ENCODE measurements at places on chromosomes 12 and 14.

- no peak for DNase-seq
Observed at GRCh38 chr14:57657487-57657886, 163.8 kb upstream of the CCDC198 start.

DNA sequence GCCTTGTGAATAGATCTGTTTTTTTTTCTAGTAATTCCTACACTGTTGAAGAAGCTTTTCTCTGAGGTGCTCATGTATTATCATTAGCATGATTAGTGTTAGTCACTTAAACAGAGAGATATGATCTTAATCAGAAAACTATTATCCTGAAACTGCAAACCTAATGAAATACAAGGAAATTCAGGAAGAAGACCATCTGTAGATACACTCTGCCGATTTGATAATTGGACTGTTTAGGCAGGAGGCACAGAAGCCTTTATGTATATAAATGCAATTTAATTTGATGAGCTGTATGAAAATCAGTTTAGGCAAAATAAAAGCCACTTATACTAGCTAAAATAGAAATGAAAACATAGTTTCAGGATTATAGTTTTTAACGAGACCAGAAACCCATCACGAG lies 23.3 kb downstream of the PDZRN4 start:
- no peak for DNase-seq

DNA sequence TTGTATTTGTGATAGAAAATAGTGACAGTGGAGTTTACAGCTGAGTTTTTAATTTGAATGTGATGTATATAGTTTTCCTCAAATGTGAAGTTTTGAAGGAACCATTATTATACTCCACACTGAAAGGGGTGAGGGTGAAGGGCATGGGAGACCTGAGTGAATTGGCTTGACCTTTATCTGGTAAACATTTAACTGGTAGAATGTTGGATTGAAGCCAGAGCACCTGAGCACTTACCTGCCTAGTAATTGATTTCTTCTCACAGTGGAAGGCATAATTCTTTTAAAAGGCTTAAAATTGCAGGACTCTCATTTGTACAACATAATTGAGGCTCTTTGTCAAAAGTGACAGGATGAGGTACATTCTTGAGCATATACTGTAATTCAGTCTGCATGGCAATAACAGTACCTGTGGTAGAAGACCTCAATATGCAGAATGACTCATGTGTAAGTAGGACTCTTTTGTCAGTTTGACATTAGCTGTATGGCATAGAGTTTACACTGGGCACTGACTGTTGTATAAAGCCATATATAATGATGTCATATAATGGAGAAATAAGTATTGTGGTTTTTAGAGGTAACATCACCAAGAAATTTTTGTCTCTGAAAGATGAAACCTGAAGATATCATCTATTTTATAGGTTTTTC lies 309.6 kb downstream of the TMTC2 start:
- no peak for DNase-seq

GRCh38 chr12:45668641-45669040 lies 60.9 kb upstream of the ARID2 start:
- DNase-seq: no peak

DNA sequence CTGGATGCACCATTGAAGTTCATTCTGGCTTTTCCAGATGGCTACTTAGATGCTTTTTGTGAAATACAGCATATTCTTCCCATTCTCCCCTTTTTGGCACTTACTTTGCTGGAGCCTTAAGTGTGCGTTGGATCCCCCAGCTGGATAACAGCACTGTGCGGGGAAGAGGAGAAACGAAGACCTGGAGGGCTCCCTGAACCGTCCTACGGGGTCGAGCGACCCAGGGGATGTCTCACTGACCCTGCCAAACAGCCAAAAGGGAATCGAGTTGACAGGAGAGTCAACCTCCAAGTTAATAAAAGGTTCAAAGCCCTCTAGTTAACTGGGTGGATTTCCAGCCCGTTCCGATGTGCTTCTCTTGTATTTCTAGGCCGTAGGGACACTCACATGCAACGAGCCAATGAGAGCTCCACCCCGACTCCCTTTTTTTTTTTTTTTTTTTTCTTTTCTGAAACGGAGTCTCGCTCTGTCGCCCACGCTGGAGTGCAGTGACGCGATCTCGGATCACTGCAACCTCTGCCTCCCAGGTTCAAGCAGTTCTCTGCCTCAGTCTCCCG lies 1.0 kb upstream of the CAMKK2 start:
- DNase-seq: peak; percentile 44

GRCh38 chr14:26286081-26286912 lies 311.5 kb downstream of the NOVA1 start:
- no peak for DNase-seq

DNA sequence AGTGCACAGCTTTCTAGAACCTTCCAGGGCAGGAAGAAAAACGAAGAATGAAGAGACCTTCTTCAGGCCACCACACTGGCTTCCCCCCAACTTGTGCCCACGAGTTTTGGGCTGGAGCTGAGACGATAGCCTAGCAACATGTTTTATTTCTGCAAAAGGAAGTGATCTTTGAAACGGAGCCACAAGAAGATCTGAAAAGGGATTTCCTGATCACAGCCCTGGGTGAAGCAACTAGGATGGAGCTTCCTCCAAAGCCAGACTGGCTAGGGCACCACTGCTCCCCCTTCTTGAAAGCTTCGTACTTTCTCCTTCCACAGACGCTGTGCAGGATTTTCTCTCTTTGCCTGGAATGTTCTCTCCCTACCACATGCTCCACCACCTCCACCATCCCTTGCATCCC lies 418.3 kb downstream of the MED13L start:
- no peak for DNase-seq

DNA sequence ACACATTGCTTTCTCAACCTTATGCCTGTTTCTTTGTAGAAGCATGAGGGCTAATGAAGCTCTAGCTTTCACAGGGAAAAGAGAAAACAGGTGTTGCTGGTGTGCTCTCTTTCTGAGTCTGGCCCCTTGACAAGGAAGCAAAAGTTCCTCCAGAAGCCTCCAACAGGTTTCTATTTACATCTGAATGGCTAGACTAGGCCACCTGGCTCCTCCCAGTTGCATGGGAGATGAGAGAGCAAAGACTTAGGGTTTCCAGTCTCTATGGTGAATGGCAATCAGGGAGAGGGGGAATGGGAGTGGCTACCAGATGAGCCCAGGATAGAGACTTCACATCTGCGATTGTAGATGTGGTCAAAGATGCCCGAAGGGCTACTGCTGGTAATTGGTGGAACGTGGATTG lies 138.1 kb upstream of the PLXNC1 start:
- no peak for DNase-seq

- DNase-seq: no peak
Observed at GRCh38 chr14:25108959-25109358, 59.0 kb upstream of the STXBP6 start.

GRCh38 chr12:110179291-110179690 lies 55.1 kb downstream of the IFT81 start:
- DNase-seq: no peak

DNA sequence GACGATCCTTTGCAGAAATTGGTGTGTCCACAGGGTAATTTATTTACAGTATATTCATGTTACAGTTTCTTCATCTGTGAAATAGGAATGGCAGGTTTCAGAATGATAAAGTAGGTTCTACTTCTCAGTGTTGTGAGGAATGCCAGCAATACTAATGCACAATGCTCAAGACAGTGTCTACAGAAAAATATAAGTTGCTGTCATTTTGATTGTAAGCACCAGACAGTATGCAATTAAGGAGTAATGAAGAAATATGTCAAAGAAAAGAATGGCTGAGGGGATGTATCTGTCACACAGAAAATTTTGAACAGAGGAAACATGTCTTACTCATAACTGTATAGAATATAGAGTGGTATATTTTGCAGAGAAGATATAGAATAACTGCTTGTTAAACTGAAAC lies 525.4 kb downstream of the GALC start:
- no peak for DNase-seq

DNA sequence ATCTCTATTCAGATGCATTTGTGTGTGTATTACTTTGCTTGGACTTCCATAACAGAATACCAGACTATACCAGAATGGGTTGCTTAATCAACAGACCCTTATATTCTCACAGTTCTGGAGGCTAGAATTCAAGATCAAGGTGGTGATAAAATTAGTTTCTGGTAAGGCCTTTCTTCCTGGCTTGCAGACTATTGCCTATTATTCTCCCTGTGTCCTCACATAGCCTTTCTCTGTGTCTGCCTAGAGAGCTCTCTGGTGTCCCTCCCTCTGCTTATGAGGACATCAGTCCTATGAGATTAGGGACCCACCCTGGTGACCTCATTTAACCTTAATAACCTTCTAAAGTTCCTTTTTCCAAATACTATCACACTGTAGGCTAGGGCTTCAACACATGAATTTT lies 106.0 kb downstream of the FAR2 start:
- DNase-seq: no peak

DNA sequence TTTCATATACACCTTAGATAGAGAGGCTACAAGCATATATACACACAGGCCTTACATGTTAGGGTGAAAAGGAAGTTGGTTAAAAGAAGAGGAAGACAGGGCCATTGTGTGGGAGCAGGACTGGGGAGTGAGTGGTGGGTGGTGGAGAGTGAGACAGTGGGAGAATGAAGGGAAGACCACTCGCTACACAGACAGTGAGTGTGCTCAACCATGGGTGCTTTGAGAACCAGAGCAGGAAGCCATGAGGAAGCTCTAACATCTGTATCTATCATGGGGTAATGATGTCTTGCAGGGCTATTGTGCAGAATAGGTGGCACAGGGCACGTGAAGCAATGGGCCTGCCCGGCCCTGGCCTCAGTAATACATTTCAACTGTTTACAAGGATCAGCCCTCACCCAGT lies 11.4 kb upstream of the KRT74 start:
- no peak for DNase-seq

- DNase-seq: peak; percentile 33
Observed at GRCh38 chr14:59463787-59464485, 1.2 kb downstream of the GPR135 start.

GRCh38 chr14:40859055-40859454 lies 747.6 kb upstream of the LRFN5 start:
- no peak for DNase-seq

DNA sequence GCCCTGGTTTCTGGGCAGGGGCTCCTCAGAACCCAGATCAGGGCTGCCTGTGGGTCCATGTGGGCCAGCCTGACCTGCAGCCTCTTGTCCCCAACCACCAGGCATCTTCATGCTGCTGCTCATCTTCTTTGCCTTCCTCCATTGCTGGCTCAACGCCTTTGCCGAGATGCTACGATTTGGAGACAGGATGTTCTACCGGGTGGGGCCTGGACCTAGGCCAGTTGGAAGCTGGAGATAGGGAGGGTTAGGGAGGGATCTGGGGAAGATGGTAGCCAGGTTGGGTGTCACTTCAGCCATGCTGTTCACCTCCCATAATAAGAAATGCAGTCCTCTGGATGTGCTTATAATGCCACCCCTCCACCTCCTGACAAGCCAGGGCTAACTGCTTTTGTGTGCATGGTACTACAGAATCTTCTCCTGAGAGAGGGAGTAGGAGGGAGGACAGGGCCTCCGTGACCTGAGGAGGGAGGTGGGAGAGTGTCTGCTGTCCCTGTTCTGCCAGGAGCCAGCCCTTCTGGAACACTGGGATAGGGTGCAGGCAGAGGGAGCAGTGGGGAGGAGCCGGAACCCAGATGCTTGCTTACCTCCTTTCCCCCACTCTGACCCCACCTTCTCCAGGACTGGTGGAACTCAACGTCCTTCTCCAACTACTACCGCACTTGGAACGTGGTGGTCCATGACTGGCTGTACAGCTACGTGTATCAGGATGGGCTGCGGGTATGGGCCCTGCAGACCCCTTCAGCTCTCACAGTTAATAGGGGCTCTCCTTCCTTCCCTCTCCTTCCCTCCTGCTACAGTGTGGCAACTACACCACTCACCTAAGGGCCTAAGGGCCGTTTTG lies 17.6 kb downstream of the SOAT2 start:
- DNase-seq: no peak

DNA sequence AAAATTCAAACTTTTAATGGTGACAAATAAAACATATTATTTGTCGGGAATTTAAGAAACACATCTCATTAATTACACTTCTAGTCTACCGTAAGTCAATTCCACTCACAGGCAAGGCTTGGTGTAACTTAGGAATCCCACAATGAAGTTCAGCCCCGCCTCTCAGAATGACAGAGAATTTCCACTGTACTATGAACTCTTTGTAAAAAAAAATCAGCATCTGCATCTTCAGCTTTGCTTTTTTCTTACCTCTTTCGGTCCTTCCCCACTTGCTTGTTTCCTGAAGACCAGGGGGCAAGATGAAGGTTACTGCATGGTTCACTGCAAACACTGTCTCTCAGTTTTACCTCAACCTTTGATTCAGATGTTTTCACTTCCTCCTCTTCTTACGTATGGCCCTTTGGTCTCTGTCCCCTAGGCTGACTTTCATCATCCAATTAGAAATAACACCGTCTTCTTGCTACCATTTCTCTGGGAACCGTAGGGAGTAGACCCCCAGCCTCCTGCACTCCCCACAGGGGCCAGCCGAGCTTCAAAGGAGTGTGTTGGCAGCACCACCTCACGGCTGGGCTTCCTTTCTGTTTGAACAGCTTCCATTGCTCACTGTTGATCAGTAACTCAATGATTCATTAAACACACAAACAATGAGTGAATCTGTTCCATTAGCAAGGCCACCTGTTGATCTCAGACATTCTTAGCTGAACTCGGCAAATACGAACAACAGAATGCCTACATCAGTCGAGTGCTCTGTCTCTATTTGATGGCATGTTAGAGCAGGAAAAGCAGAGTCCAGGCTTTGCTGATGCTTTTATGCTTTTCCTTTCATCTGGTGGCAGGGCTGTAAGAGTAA lies 343.0 kb downstream of the BMP4 start:
- peak; percentile 13 for DNase-seq

DNA sequence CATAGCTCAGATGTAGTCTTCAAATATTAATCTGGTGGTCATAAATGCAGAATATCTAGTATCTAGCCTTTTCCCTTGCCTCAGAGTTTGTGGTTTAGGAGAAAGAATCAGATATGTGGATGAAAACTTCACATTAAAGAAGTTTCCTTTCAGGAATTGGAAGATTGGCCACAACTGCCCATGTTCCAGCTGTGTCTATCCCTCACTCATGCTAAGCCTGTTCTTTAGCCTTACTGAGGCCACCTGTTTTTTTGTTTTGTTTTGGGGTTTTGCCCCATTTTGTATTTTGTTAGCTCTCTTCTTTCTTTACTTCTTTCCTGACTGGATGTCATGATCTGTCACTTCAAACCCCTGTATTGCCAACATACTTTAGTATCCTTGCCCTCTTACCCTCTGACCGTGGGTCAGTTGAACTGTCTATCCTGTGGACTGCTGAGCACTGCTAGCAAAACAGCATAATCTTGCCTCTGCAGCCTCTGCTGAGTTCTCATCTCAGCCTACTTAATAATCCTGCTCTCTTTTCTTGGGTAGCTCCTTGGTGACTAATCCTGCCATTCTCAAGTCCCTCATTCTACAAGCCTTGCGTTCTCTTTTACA lies 22.0 kb upstream of the CCT2 start:
- no peak for DNase-seq

GRCh38 chr12:47139000-47139681 lies 59.4 kb upstream of the AMIGO2 start:
- no peak for DNase-seq
